ENCODE measurements at places on chromosomes 6 and 20.

GRCh38 chr6:151180330-151181048, 59.3 kb upstream of the AKAP12 start:
- no peaks in the 10 kb centered on the region for H3K27me3 ChIP-seq
- no peaks in the 10 kb centered on the region for H3K4me1 ChIP-seq
- H3K27ac ChIP-seq = no peak overlapping the region
- no peak overlapping the region for H3K4me3 ChIP-seq
- no peaks in the 10 kb centered on the region for H3K36me3 ChIP-seq
- DNase-seq = no peak

DNA sequence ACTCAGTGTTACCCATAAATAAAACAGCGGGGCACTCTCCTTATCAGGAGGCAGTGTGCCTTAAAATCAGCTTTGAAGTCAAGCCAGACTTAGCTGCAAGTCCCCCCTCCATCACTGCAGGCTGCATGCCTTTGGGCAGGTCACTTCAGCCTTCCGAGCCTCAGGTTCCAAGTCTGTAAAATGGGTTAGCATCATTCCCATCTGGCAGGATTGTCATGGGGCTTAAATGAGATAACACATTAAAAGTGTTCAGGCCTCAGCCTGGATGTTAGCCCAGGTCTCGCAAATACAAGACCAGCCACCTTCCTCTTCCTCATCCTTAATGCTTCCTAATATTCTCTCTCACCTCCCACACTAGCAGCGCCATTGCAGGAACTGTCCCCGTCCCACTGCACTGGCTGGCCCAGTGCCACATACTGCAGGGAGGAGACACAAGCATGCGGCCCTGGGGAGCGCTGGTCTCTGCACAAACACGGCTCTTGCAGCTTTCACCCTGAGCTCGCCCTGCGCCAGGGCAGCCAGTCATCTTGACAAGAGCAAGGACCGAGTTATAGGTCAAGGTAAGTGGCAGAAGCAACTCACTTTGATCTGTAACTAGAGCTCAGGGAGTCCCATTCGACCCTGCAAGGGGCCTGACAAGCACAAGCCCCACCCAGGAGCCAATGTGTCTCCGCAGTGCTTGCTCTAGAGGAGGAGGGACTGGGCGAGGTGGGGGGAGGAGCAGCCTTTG, 564.6 kb upstream of the AGPAT4 start:
- no peak overlapping the region for H3K4me3 ChIP-seq
- peak; percentile 78 for DNase-seq
- no peaks in the 10 kb centered on the region for H3K36me3 ChIP-seq
- no peak overlapping the region for H3K27ac ChIP-seq

DNA sequence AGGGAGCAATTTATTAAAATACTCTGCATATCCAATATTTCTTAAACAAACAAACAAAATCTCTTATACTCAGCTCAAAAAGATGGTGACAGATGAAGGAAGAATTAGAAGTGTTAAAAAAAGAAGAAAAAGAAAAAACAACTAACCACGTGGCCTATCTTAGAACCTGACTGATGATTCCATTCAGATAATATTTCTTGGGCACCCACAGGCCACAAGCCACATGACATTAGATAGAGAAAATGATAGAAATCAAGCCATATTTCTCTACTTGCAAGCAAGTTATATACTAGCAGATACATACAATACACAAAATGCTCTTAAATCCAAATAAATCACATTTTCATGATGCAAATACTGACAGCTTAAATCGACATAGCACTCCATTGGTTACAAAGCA, 14.5 kb upstream of the RAMACL start:
- no peak for DNase-seq
- H3K4me3 ChIP-seq = no peak overlapping the region
- no peak overlapping the region for H3K27ac ChIP-seq

- no peaks in the 10 kb centered on the region for H3K4me1 ChIP-seq
- H3K4me3 ChIP-seq = no peak overlapping the region
- H3K27ac ChIP-seq = no peak overlapping the region
Measured at GRCh38 chr6:20366082-20366830, 35.4 kb upstream of the E2F3 start.

GRCh38 chr6:79818471-79818870, 128.9 kb downstream of the ELOVL4 start:
- no peaks in the 10 kb centered on the region for H3K27me3 ChIP-seq
- no peak for DNase-seq
- no peaks in the 10 kb centered on the region for H3K36me3 ChIP-seq
- no peak overlapping the region for H3K4me3 ChIP-seq
- H3K4me1 ChIP-seq = no peaks in the 10 kb centered on the region

- no peak overlapping the region for H3K27ac ChIP-seq
- no peak overlapping the region for H3K4me3 ChIP-seq
- H3K4me1 ChIP-seq = no peaks in the 10 kb centered on the region
- DNase-seq = no peak
Measured at GRCh38 chr6:5271926-5272325, 10.6 kb downstream of the FARS2 start.

GRCh38 chr6:19035461-19036195, 648.5 kb downstream of the RNF144B start:
- no peak overlapping the region for H3K27ac ChIP-seq
- H3K27me3 ChIP-seq = no peaks in the 10 kb centered on the region
- H3K4me3 ChIP-seq = no peak overlapping the region
- no peak for DNase-seq

GRCh38 chr6:54850114-54850513, 3.5 kb downstream of the FAM83B start:
- no peaks in the 10 kb centered on the region for H3K4me1 ChIP-seq
- H3K27ac ChIP-seq = no peak overlapping the region
- H3K4me3 ChIP-seq = no peak overlapping the region

DNA sequence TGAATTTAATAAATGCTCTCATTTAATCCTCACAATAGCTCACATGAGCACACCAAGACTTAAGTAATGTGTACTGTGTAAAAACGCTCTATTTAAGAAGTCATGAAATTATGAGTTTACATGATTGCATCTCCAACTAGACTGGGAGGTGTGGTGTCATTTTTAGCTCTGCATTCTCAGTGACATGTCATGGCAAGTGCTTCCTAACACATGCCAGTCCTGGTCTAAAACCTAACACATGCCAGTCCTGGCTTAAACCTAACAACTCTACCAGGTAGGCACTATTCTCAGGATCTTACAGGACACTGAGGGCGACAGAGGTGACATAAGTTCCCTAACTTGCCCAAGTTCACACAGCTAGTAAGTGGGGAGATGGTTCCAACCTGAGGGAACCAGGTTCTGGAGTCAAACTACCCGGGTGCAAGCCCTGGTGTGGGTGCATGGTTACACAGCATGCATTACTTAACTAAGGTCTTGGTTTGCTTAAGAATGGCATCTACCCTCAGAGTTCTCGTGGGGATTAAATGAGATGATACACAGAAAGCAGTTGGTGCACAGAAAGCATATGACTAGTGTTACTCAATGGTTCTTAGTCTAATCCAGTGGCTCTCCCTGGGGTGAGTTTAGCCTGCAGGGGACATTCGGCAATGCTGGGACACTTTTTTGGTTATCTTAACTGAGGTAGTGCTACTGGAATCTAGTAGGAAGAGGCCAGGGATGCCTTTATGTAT, 14.7 kb downstream of the CLDN20 start:
- no peak overlapping the region for H3K27ac ChIP-seq
- no peak overlapping the region for H3K4me3 ChIP-seq
- peaks cover 2% of the 10 kb centered on the region for H3K36me3 ChIP-seq
- DNase-seq = no peak
- no peaks in the 10 kb centered on the region for H3K27me3 ChIP-seq

DNA sequence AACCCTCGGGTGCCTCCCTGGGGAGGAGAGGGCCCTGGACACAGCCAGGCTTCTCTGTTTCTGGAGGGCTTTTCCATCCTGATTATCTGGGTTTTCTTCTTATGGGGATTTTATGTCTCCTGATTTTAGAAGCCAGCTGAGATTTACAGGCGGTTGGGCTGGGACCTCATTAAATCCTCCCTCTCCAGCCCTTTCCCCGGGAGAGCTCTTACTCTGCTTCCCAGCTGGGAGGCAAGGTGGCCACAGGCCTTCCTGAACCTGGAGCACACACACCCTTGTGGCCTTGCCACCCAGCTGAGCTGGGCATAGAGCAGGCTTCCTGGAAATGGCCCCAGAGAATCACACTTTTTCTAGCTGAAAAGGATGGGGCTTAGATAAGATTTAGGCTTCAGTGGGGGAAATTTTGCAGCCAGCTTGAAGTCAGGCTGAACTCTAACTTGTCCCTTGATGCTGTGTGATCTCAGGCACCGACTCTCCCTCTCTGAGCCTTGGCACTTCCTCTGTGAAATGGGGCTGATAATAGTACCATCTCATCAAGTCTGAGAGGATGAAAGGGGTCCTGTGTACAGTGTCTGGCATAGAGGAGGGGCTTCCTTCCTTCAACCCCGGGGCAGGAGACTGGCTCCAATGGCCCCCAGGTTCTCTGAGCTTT, 16.6 kb downstream of the VSTM2L start:
- H3K36me3 ChIP-seq = no peaks in the 10 kb centered on the region
- H3K27ac ChIP-seq = no peak overlapping the region
- H3K4me3 ChIP-seq = no peak overlapping the region
- H3K4me1 ChIP-seq = no peaks in the 10 kb centered on the region

GRCh38 chr20:533526-533925, 10.1 kb downstream of the CSNK2A1 start:
- no peaks in the 10 kb centered on the region for H3K27me3 ChIP-seq
- no peak overlapping the region for H3K27ac ChIP-seq
- no peak overlapping the region for H3K4me3 ChIP-seq
- no peak for DNase-seq

DNA sequence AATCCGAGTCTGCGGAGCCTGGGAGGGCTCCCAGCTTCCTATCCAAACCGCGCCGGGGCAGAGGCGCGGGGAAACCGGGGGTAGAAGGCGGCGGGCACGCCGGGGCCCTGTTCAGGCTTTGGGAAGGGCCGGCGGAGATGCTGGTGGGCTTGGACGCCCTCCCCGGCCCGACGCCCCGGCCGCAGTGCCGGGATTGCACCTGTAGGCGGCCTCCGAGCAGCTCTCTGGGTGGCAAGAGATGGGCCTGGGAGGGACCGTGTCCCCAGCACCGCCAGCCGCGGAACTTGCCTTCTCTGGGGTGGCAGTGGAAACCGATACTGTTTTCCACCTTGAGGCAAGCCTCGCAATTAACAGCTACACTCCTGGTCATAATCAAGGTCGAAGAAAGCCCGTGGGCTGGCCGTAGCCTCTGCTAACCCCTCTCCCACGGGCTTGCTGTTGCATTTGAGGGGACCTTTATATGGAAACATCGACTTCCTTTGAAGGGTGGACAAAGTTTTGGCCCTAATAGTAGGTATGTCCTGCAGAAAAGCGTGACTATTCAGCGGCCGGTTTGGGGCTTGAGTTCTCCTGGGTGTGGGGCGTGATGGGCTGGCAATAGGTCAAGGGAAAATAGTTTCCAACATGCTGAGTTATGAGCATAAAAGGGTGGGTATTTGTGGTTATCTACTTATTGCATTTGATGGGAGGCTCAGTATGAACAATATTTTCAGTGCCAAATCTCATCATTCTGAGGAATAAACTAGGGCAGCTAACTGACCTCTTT, 1.1 kb upstream of the JAG1 start:
- H3K27ac ChIP-seq = peak overlapping the region; percentile 97
- H3K36me3 ChIP-seq = no peaks in the 10 kb centered on the region
- peak overlapping the region; percentile 95 for H3K4me3 ChIP-seq

GRCh38 chr6:28632326-28632851, 106.7 kb downstream of the GPX5 start:
- no peak overlapping the region for H3K27ac ChIP-seq
- no peak for DNase-seq
- H3K4me3 ChIP-seq = no peak overlapping the region
- peaks cover 5% of the 10 kb centered on the region for H3K4me1 ChIP-seq
- H3K36me3 ChIP-seq = no peaks in the 10 kb centered on the region

DNA sequence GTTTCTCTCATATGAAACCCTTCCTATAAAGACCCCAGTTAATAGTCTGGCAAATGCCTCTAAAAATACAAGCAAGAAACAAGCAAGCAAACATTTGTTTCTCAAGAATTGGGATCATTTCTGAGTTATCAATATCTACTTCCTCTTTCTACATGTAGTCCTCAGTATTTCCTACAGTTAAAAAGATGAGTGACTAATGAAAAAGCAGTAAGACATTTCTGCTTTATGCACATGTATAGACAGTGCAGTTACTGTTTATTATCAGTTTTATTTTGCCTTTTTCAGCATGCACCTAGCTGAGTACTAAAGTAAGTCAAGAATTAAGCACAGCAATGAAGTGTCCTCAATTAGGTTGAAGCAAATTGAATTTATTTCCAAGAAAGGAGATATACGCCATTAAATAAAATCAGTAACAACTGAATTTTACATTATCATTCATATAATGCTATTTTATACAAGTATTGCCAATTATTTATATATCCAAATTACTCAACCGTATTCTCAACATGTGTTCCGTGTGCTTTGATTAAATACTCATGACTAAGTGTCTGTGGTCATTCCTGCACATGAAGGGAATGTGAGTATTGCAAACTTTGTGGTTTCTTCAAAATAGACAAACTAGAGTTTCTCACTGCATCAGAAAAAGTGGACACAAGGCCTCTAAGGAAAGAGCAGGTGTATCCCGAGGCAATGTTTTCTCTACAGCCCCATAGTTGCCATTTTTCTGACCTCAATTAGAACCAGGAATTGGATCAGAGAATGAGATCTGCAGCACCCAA, 159.3 kb upstream of the MARCKS start:
- H3K27ac ChIP-seq = no peak overlapping the region
- no peaks in the 10 kb centered on the region for H3K4me1 ChIP-seq
- H3K4me3 ChIP-seq = no peak overlapping the region
- DNase-seq = no peak

- H3K27ac ChIP-seq = no peak overlapping the region
- H3K4me1 ChIP-seq = peaks cover 4% of the 10 kb centered on the region
- no peak overlapping the region for H3K4me3 ChIP-seq
- DNase-seq = peak; percentile 74
Measured at GRCh38 chr6:136607932-136608772, 57.9 kb upstream of the MAP7 start.

DNA sequence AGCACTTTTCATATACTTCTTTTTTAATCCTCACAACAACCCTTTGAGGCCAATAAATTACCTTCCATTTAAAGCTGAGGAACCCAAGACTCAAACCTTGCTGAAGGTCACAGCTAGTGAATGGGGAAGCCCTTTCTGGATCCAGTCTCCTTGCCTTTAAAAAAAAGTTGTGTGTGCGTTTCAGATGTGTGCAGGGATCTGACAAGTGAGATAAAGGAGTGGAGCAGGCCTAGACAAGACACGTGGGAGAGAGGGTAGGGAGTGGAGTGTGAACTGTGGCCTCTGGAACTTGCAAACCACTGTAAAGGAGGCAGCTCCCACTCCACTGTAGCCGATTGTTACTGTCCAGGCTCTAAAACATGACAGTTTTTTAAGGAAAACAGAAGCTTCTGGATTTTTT, 1.9 kb downstream of the KLHL32 start:
- H3K27ac ChIP-seq = no peak overlapping the region
- peaks cover 6% of the 10 kb centered on the region for H3K4me1 ChIP-seq
- peak; percentile 65 for DNase-seq
- H3K27me3 ChIP-seq = no peaks in the 10 kb centered on the region
- no peak overlapping the region for H3K4me3 ChIP-seq
- H3K36me3 ChIP-seq = no peaks in the 10 kb centered on the region

All from kidney (tissue), 22 donors.